ENCODE measurements at places on chromosomes 6 and 20.

DNA sequence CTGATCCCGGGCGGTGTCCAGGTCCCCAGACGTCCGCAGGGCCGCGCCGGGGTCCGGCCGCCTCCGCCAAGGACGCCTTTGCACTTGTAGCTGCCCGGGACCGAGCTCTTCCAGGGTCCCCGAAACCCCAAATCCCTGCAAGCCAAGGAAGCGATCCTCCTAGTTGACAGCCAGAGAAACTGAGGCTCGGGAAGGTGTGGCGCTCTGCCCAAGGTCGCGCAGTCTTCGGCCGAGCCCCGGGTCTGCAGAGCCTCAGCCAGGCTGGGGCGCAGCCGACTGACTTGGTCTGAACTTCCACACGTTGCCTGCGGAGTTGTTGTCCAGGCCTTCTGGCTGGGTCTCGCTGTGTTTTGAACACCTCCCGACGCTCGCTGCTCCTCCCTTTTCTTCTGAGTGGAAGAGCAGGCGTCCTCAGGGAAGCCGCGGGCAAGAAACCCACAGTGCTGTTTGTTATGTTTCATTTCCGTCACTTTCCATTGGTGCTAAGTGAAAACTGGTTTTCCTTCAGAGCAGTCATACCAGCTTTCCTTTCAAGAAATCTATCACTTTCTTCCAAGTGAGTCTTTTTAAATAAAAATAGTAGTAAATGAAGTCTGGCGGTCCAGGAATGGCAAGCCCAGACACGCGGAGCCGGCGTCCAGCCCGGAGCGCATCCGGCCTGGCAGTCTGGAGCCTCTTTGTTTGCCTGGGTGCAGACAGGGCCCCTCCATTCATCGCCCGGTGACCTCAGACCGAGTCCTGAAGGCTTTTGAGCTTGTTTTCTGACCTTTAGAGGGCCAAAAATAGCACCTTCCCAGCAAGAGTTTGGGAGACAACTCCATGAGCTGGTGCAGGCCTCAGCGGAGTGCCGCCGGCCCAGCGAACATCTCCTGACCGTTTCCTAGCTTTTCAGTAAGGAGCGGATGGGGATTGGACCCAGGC lies 698 bp downstream of the FAM210B start:
- no peak for DNase-seq

- no peak for DNase-seq
Measured at GRCh38 chr20:37343212-37343993, 2.5 kb upstream of the SRC start.

GRCh38 chr6:140940251-140940925 lies 1192.3 kb upstream of the GJE1 start:
- no peak for DNase-seq

- no peak for DNase-seq
Measured at GRCh38 chr6:69026243-69026642, 391.2 kb downstream of the ADGRB3 start.

- DNase-seq: no peak
Measured at GRCh38 chr20:44745598-44746366, at the start of gene KCNK15. Gene KCNK15 (plus strand): TSS chr20:44745865. CDS start chr20:44745911, 46 bp downstream.

- DNase-seq: no peak
Measured at GRCh38 chr20:4451487-4452081, 270.1 kb upstream of the PRND start.

DNA sequence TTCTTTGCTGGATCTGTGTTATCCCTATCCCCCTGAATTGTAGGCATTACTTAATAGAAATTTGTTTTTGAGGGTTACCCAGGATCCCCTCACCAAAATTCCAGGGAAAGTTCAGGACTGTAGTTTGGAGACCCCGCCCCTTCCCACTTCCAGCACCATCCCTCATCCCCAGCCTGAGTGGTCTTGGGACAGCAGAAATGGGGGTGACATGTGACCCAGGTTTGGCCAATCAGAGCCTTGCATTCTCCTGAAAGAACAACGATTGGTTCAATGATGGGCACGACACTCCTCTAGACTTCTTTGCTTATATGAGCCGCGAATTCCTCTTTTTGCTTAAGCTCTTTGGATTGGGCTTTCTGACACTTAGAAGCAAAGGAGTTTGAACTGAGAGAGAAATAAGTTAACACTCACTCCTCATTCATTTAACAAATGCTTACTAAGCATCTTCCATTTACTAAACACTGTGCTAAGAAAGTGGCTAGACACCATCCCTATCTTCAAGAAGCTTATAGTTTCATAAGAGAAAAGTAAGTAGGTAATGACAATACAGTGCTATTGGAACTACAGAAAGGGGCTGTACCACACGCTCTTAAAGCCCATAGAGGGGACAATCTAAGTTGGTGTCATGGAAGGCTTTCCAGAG lies 24.9 kb upstream of the PAQR8 start:
- DNase-seq: no peak

DNA sequence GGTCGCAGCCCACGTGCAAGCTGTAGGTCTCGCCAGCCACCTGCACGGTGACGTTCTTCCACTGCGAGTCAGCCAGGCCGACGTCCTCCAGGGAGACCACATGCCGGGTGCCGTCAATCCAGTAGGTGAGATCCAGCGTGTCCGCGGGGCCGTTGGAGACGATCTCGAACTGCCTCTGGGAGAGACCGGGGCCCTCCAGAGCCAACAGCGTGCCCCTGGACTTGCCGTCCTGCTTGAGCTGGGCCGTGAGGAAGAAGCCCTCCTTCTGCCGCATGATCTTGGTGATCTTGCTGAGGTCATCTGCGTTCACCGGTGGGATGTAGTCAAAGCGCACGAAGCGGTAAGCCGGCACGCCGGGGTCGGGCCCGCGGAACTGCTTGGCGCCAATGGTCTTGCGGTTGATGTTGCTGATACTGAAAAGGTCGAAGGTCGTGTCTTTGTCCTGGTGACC lies 5.1 kb downstream of the THBS2 start:
- no peak for DNase-seq
